ENCODE measurements at places on chromosomes 16 and 17.

DNA sequence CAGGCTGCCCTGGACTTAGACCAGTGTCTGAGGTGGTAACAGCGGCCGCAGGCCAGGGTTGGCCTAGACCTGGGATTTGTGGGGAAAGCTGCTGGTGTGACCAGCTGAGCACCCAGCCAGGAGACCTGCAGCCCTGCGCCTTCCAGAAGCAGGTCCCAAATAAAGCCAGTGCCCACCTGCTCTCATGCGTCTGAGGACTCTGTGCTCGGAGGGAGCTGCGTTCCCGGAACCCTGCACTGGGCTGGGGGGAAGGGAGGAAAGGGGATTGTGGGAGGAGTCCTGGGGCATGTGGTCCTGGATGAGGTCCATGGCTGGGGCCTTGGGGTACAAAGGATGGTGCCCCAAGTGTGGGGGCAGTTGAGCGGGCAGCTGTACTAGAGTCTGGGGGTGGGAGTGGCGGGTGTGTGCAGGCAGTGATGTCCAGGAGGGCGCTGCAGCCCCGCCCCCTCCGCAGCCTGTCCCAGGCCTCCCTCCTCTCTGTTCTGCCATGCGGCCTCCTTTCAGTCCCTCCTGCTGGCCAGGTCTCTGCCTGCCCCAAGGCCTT, 1.8 kb upstream of the NECAB2 start:
- no peak for DNase-seq

- DNase-seq = peak; percentile 65
Measured at GRCh38 chr16:89031715-89032659, 55.0 kb upstream of the CBFA2T3 start.

DNA sequence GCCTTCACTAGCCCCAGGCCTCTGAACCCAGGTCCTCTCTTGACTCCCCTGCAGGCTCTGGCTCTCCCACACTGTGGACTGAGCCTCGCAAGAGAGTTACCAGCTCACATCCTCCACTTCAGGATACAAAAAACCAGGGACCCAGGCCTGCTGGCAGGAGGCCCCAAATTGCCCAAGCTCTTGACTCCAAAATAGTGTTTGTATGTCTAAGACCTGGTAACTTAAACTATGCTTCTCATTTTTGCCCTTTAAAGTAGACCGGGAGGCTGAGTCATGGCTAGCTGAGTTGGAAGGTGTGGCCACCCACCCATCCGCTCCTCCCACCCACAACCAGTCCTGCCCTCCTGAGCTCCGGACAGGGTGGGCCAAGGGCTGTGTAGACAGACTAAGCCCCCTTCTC, 250.0 kb downstream of the SOX9 start:
- no peak for DNase-seq

DNA sequence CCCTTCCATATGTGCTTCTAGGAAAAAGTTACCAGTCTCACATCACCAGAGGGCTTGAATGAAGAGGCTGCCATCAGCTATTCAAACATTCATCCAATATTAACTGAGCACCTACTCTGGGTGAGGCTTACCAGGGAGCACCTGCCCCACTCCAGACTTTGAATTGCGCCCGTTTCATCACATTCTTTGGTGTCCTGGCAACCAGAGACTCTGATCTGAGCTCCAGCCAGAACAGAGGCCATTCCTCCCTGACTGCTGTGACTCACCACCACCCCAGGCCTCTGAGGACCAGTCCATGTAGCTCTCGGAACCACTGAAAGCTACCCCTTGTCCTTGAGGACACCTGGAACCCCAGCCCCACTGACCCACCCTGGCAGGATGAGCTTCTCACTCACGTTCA, at the start of gene C16orf96:
Gene C16orf96, plus strand, starts transcription at position 229 of the 400 bp plus-strand sequence. Its CDS starts 150 bp downstream, at position 379.
- no peak for DNase-seq

DNA sequence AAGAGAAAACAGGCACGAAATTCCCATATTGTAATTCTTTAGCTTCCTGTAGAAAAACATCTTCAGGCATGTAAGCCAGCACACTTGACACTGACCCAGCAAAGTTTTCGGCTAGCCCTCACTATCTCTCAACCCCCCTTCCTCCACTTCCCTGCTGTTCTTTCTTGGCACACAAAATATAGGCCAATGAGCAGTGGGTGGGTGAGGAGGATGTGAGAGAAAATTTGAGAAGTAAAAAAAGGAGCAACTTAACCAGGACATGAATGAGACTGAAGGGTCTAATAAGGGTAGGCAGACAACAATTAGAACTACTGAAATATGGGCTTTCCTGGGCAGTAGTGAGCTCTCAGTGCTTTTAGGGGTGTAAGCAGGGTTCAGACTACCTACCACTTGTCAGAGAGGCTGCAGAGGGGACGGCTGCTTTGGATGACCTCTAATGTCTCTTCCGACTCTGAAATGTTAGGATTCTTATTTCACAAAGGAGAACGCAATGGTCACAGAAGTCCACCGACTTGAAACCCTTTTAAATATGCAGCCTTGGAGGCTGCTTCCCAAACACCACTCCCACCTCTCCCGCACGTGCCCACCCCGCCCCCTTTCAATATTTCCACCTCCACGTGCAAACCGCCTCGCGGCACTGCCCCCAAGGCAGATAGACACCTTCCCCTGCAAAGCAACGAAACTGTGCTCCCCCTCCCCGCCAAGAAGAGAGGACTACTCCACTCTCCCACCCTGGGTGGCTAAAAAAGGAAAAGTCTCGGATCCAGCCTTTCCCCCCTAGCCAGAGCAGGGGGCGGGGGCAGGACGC, 889 bp downstream of the MBTD1 start:
- DNase-seq = no peak

DNA sequence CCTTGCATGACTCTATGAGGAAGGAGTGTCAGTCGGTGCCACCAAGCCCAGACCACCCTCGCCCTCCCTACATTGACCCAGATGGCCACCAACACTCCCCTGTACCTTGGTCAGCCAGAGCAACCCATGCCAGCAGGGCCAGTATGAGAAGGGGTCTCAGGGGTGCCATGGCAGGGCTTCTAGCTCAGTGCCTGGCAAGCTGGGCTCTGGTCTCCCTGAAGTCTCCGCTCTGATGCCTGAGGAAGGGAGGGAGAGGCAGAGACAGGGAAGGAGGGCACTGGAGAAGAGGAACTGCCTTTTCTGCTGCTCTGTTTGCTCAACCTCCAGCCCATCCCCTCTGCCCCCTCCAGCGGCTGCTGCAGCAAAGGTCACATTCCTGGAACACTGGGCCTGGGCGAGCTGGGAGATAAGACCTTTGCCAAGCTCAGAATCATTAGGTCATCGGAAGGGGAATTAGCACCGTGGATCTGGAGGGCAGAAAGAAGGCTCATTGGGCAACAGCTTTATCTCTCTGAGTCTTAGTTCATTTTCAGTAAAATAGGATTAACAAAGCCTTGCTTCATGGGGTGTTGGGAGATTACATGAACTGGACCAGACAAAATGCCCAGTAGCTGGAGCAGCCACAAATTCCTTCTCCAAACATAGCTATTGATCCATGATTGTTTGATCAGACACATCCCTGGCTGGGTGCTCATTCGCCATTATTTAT, at the start of gene VTN:
Gene VTN, minus strand, starts transcription at position 273 of the 709 bp plus-strand sequence. Its CDS starts 104 bp downstream, at position 169.
- DNase-seq = no peak

- no peak for DNase-seq
Measured at GRCh38 chr17:74185571-74186185, 17.8 kb upstream of the RPL38 start.

DNA sequence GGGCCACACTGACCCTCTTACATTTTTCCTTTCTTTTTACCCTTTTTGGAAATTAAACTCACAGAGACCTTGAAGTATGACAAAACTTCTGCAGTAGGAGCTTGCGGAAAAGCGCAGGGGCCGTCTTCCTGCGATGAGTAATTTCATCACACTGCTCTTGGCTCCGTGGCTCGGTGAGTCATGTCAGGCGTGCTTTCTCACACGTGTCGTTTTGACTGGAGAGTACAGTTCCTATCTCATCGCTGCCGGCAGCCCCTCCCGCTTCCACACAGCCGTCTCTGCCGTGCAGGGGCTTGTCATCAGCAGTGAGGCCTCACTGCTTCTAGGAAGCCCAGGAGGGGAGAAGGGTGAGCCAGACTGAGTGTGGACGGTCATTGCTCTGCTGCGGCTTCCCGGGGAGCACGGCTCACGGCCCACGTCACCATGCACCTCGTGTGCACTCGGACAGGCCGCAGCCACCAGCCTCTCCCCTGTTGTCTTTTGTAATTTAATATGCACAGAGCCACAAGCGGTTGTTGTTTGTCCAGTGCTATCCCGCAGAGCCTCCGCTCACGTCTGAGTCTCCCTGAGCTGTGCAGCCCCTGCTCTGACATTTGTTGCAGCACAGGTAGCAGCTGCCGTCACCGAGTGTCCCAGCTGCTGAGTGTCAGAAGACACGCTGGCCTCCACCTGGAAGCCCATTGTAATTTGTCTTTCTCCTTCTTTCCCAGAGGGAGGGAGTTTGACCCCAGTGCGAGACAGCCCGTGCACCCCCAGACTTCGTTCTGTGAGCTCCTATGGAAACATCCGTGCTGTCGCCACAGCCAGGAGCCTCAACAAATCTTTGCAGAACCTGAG, 99.4 kb upstream of the CHMP6 start:
- DNase-seq = peak; percentile 89

DNA sequence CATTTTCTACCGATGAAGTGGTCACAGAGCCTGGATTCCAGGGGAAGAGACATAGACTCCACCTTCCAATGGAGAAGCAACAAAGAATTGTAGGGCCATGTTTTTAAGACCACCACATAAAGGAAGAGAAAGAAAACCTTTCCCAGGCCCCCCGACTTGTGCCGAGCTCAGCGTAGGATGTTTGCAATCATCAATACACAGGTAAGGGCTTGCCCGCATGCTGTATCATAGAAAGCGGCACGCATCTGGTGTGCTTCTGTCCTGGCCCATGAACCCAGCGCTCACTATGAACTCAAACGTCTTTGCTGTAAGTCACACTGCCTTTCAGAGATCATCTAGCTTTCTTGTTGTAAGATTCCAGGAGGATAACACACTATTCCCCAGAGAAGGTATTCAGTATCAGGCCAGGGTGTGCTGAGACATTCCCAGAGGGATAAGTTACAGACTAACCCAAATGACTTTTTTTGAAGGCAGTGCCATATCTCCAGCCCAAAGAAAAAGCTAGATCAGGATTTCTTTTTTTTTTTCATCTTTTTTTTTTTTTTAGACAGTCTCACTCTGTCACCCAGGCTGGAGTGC, 79.5 kb upstream of the RPL38 start:
- no peak for DNase-seq

DNA sequence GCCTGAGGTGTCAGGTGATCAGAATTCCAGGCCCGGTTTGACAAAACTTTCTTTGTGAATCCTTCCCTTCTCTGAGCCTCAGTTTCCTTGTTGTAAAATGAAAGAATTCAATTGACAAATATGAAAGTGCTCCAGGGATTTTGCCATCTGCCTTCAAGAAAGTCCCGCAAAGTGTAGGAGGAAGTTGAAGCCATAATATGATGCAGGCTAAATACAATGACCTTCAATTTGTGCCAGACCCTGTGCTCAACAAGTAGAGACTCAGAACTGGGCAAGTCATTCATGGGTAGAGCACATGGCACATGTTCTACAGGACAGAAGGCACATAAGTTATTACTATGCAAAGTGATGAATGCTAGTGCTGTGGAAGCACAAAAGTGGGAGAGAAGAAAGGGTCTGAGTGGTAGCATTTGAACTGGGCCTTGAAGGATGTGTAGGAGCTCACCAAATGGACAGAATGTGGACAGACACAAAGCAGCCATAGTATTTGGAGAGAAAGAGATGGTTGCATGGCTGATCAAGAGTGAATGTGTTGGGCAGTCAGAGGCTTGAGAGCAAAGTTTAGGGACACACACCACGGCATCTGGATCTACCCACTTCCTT, 2.4 kb upstream of the SCIMP start:
- no peak for DNase-seq

All from CD4-positive, alpha-beta T cell treated with Interleukin-2 at 100 ng/mL for 4 hours (primary cell).